ENCODE measurements at places on chromosomes 1 and 21.

GRCh38 chr1:11967028-11967547, 13.2 kb upstream of the MFN2 start:
- DNase-seq: peak; percentile 38

GRCh38 chr1:203406446-203407045, 55.6 kb upstream of the FMOD start:
- no peak for DNase-seq

- no peak for DNase-seq
Observed at GRCh38 chr1:196584696-196585095, 23.5 kb downstream of the KCNT2 start.

DNA sequence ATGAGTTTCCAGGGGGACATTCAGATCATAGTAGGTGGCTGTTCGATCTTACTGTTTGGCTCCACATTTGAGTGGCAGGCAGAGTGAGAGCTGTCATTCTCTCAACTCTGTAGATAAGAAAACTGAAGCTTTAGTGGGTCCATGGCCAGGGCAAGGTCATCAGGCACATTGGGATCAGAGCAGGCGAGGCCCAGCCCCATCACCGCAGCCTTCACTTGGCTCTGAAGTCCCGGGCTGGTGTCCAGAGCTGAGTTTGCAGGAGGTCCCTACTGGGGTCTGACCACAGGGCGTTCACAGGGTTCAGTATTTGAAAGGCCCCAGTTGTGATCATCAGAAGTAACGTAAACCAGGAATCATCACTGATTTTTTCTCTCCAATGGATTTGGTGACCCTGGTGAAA, 76.7 kb downstream of the OBSCN start:
- no peak for DNase-seq

GRCh38 chr1:192402571-192402970, 85.8 kb downstream of the RGS21 start:
- no peak for DNase-seq

DNA sequence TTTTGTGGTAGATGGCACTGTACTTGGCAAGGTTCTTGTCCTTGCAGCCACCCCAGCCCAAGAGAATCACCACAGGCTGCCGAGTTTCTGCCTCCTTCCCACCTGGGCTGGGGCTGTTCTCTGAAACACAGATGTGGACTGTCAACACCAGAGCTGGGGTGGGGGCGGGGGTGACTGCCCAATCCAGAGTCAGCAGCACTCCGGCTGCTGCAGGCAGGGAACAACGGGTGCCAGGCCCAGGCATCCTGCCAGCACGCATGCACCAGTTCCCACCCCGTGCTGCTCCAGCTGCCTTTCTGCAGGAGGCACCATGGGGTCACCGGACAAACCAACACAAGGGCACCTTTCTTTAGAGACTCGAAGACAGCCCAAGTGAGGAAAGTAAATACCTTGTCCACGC, 14.1 kb downstream of the TMEM53 start:
- no peak for DNase-seq

- DNase-seq: no peak
Observed at GRCh38 chr1:152118915-152119314, 3.7 kb upstream of the TCHH start.

DNA sequence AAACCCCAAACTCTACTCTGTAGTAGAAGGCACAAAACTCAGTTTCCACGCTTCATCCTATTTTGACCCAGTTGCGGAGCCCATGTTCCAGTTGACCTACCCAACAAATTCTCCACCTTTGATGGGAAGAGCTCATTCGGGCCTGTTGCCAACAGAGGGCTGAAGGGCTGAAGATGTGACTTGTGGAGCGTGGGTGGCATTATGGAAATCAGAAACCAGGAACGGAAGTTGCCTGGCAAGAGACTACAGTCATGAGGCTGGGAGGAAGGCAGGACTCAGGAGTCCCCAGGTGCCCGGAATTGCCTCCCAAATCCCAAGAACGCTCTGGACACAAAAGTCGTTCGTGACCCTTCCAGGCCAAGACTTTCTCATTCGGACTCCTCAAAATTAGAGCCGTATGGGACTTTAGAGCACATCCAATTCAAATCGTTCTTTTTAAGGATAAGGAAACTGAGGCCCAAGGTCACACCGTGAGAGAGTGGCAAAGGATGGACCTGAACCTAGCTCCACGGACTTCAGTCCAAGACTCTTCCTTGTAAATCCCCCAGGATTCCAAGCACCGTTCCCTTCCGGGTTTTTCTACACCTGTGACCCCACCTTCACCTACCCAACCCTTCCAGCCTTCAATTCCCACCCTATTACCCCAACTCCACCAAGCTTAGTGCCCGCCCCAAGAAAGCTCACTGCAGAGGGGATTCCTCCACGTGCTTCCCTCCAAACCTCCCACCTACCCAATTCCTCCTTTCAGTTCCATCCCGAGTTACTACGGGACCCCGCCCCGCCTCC, 739 bp downstream of the SMG5 start:
- DNase-seq: no peak

DNA sequence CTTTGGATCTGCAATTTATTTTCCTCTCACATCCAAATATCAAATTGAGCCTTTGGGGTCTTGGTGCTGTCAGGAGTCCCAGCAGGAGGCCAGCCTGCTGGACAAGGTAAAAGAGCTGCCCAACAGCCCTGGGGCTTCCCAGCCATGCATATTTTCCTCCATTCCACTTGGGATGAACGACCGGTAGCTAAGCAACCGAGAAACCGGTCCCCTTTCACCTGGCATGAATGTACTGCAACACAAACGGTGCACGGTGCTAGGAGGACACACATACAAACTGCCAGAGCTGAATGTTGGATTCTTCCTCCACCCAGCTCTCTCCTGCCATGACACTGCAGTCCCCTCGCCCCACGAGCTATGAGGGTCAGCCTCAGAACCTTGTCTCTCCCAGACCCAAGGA, 42.7 kb downstream of the BCAR3 start:
- no peak for DNase-seq

DNA sequence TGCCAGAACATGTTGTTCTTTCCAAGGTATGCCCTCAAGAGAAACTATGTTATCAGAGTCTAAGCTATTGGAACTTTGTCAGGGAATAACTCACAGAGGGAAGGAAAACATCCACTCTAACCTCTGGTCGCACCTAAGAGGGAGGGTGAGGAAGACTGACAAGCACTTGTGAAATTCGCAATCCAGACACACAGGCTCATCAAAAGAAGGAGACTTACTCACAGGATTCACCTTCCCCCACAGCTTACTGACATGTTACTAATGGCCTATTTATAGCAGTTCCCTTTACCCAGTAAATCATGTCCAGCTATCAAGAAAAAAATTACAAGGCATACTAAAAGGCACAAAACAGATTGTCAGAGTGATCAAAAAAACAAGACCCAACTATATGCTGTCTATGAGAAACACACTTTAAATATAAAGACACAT, 36.9 kb downstream of the WDR64 start:
- DNase-seq: no peak

DNA sequence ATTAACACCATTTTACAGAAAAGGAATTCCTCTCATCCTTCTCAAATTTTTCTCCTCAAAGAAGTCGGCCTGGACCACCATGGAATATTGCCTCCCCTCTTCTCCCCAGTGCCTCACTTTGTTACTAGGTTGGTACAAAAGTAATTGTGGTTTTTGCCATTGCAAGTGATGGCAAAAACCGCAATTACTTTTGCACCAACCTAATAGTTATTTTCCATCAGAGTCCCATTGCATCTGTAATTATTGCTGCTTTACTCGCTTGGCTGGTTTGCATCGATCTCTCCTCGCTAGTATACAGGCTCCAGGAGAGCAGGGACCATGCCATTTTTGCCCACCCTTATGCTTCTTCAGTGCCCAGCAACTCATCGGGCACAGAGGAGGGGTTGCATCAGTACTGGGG, 963 bp upstream of the C1orf94 start:
- no peak for DNase-seq

DNA sequence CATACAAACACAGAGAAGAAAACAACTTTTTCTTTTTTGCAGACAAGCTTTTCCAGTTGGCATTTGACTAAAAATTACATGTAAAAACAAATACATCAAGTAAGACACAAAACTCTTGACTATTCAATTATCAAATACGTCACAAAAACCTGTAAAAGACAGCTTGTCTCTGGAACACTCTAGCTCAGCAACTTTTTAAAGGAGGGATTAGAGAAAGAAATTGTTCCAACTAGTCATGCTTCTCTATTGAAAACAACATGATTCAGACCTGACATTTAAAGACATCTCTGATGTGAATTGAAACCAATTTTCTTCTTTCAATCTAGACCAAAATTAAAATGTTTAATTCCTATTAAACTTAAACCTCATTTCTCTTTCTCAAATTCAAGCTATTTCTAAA, 30.3 kb downstream of the SMYD3 start:
- DNase-seq: no peak

DNA sequence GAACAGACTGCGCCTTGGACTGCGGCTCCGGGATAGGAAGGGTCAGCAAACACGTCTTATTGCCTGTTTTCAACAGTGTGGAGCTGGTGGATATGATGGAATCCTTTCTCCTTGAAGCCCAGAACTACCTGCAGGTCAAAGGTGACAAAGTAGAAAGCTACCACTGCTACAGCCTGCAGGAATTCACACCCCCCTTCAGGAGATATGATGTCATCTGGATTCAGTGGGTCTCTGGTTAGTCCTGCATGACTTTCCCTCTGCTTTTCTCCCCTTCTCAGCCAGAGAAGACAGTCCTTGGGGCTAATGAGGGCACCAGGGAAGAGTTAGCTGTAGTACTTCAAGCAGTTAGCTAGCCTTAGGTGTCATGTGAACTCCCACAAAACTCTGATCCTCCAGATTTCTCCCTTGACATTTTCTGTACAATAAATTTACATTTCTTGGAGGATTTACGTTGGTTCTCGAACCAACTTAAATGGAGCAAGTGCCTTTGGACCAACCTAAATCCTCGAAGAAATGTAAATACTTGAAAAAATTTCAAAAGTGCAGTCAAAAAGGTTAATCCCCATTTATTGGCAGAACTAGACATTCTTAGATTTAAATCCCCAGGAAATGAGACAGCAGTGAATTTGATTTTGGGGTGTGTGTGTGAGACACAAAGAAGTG, 20.9 kb downstream of the NTMT2 start:
- no peak for DNase-seq

DNA sequence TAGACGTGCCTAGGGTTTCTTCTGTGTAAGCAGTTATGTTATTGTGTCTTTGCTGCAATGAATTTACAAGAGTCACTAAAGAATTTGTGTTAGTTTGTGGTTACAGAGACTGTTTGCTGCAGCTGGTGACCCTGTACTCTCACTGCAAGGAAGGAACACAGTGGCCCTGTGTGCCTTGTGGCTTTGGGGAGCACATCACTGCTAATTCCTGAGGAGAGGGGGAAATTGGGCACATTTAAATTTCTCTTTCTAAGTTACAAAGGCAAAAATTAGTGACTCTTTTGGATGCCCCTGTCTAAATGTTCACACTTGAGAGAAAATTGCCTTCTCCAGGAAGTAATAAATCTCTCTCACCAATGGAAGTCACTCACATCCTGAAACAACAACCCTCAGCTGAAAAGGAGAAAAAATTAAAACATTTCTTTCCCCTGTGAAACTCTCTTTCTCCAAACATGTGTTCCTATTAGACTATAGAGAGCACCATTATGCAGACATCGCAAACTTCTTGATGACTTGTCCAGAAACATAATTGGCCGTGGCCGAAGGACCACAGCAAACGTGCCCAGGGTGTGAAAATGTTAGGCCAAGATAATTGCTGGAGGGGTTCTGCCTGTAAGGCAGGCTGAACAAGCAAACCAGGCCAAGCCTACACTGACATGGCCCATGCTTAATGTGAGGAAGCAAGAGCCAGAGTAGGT, 32.3 kb upstream of the SPAG17 start:
- no peak for DNase-seq

- DNase-seq: no peak
Observed at GRCh38 chr1:68473060-68473459, 23.3 kb upstream of the RPE65 start.

GRCh38 chr1:208499601-208500000, 255.4 kb upstream of the PLXNA2 start:
- DNase-seq: no peak

DNA sequence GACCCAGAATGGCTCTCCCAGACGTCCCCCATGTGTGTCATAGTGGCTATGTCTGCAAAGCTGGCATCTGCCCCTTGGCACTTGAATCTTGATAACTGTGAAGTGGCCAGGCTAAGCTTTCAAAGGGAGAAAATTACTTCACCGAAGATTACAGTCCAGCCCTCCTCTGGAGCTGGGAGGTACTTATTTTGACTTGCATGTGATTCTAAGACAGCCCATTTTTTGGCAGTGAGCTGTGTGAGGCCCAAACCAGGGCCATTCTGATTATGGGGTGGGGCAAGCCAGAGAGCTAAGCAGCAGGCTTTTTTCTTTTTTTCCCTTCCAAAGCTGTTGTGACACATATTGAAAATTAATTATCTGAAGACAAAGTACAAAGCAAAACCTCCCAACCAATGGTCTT, 42.1 kb upstream of the C8B start:
- DNase-seq: no peak

DNA sequence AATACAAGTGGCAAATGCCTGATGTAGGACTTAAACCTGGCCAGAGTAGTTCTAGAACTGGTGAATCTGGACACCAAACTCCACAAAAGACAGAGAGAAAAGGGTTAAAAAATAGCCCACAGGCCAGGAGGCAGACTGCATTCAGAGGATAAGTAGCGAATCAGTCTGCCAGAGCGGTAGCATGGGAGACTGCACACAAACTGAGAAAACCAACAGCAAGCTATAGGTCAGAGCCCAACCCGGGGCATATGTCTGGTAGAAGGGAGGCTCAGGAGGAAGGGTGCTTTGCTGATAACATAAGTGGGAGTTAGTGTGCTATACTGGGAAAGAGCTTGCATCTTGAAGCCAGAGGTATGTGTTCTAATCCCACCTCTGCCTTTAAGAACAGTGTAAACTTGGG, 4.0 kb downstream of the LRRC53 start:
- DNase-seq: no peak

DNA sequence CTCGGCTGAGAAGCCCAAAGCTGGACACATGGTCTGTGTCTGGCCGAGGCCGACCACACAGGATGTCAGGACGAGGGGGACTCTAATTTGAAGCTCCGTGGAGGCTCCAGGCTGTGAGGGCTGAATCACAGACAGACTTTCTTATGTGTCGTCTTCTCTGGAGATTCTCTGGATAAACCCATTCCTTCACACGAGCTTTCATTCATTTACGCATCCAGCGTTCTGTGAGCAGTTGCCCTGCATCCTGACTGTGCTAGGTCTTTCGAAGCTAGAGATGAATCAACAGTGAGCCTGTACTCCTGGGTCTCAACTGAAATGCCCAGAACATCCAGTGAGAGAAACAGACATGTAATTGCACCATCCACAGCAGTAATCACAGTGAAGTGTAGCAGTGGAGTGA, 49.6 kb downstream of the ECE1 start:
- DNase-seq: no peak

GRCh38 chr1:119348941-119349340, 19.6 kb upstream of the HAO2 start:
- DNase-seq: no peak

DNA sequence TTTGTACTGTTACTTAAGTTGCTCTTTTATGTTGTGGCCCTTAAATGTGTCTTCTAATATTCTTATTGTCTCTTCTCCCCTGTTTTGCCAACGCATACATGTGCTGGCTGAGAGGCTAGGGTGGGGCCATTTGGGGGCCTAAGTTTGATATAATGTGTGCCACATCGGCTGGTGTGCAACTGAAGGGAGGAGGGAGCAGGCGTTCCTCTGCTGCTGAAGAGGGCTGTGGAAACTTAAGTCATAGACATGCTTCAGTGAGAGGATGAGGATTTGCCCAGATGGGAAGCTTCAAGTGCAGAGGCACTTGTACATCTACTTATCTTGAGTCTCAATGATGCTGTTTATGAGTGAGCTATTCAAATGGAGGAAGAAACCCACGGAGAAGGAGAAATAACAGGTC, 630.6 kb downstream of the LMO4 start:
- DNase-seq: no peak

- no peak for DNase-seq
Observed at GRCh38 chr1:33008051-33008914, 28.4 kb downstream of the AK2 start.
